Activated CD4-positive, alpha-beta T cell treated with anti-CD3 and anti-CD28 coated beads, Interleukin-2, amount 50 U/mL, for 4 hours (primary cell): ENCODE measurements at places on chromosomes 1 and 21.

DNA sequence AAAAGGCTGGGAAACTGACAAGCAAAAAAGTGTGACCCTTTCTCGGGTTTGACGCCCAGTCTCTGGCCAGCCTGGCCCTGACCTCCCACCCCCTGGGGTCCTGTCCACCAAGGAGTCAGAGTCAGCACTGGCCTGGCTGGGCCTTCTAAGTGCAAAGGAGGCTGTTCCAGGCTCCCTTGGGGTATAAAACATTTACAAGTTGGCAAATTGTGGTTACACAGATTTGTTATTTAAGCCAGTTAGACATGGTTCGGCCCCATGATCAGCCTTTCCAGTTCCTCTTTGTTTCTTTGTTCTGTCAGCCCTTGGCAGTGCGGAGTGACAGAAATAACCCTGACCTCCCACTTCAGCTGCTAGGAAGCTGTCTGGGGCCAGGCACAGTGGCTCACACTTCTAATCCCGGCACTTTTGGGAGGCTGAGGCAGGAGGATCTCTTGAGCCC is 161.6 kb upstream of the RAB4A start:
- no peak for DNase-seq

DNA sequence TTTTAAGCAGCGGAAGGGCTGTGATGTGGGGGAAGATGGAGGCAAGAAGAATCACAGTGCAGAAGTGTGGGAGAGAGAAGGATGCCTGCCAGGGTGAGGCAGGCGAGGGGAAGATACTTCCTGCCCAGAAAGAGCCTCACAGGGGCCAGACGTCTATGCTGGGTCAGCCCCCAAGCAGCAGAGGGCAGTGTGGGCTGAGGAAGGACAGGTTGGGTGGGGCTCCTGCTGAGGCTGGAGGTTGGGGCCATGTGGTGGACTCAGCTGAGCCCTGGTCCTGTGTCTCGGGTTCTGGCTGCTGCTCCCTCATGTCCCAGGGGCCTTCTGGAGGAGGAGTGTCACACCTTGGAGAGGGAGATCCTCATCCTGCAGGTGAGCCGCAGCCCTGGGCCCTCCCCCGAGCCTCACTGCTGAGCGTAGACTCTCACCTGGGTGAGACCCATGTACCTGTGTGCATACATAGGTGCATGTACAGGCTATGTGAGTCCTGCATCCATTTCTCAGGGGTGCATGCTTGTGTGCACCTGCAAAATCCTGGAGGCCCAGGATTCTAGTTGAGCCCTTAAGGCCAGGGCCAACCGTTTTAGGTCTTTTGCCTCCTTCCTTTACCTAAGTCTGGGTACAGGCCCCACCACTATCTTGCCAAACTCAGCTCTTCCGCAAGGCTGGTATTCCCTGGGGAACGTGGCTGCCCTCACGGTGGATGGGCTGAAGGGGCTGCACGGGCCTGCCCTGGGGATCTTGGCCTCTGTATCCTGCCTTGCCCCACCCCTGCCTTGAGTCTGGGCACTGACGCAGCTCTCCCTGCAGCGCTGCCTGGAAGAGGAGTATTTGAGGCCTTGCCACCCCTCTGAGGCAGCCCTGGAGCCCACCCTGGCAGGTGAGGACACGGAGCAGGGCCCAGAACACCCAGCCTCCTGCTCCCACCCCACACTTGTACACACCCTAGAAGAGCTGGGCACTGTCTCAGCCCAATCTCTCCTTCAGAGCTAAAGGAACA is 3.7 kb downstream of the CCDC24 start:
- no peak for DNase-seq

- DNase-seq: no peak
Observed at GRCh38 chr21:29219165-29219770, 79.5 kb upstream of the BACH1 start.

DNA sequence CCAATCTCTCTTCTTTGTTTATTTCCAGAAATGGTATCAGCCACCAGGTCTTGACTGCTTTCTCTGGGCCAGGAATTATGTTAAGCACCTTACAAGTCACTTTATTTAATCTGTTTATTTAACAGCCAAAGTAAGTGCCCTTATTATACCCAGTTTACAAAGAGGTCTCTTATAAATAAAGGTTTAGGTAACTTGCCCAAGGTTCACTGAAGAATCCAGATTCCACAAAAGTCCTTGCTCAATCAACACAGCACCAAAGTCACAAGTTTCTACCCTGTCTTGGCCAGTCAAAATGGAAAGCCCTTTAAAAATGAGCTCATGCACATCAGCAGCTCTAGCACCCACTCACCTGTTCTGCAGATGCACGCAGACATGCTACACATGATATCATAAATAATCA is 28.0 kb upstream of the ATP1A1 start:
- no peak for DNase-seq

- no peak for DNase-seq
Observed at GRCh38 chr1:69967245-69967766, 238.1 kb downstream of the LRRC40 start.

- DNase-seq: no peak
Observed at GRCh38 chr1:112021263-112021662, 31.8 kb upstream of the KCND3 start.

- no peak for DNase-seq
Observed at GRCh38 chr1:205453466-205453865, 2.4 kb downstream of the BLACAT1 start.

DNA sequence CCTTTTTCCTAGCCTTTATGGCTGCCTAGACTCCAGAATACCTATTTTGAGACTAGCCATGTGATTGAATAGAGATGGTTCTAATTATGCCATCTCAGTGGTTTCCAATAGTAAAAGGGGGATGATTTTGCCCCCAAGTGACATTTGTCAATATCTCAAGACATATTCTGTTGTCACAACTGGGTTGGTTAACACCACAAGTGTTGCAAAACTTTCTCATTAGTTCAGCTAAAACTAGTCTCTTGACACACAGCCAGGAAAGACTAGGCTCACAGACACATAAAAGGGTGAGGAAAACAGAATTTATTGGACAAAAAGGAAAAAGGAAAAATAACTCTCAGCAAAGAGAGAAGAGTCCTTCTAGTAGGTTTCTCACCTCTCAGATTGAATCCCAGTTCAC is 39.9 kb upstream of the GBP5 start:
- no peak for DNase-seq

DNA sequence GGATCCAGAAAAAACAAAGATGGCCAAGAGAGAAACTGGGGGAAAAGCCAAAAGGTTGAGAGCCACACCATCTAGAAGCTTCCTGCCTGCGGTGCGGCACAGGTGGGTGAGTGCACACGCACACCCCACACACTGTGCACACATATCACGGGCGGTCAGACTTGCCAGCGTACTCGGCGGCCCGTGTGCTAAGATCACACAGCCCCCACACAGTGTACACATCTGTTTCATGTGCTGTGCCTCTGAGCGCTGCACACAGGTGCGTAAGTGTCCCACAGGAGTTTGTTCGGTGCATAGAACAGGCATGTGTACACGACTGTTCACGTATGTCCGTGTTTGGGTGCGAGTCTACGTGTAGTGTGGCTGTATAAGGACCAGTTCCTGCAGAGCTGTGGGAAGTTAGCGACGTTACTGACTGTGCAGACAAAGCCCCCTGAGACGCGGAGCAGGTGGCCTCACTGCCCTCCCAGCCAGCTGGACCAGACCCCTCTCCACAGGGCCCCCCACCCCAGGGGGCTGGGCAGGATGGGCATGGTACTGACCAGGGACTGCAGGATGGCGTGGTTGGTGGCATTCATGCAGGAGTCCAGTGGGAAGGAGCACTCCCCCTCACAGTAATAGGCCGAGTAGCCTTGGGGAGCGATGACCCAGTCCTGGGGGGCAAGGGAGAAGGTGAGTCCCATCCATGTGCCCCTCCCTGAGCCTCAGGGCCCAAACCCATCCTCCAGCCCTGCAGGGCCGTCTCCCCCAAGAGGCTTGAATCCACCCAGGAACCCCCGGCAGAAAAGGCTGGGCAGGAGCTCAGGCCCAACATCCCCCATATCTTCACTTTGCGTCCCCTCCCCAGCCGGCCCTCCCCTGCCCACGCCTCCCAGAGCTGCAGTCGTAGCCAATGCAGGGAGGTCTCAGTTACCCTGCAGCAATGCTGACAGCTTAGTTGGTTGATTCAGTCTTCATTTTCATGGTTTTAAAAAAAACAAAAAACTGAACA is 8.3 kb downstream of the OXCT2 start:
- DNase-seq: no peak

GRCh38 chr1:37822906-37823815 is 15.2 kb upstream of the YRDC start:
- no peak for DNase-seq

- peak; percentile 61 for DNase-seq
Observed at GRCh38 chr1:226674892-226675714, 64.0 kb downstream of the ITPKB start.

- no peak for DNase-seq
Observed at GRCh38 chr21:26194811-26195251, 24.3 kb upstream of the APP start.

GRCh38 chr1:150061632-150062101 is 5.9 kb upstream of the VPS45 start:
- DNase-seq: no peak

- no peak for DNase-seq
Observed at GRCh38 chr1:10710489-10710888, 86.0 kb downstream of the CASZ1 start.
